Osteoblast (primary cell): ENCODE measurements at places on chromosomes 2 and 18. TPM values are rescaled to one million over a fixed set of nuclear protein-coding genes. Genes with fewer than 3 reads are reported as not detected.

DNA sequence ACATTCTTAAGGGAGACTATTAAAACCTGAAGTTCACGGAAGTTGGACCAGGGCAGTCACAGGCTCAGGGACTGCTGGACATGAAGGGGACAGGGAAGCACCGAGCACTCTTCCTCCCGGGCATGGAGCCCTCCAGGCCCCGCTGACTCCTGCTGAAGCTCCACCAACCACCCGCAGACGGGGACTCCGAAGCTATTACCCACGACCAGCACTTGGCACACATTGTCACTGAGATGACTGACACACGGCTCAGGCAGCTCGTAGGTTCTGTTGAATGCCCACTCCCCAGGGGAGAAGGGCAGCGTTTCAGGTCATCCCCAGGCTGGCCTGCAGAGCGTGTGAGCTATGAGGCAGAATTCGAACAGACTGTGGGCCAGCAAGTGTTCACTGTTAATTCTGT, 234.8 kb downstream of the NDUFA10 start:
- H3K4me1 ChIP-seq, result no peaks in the 10 kb centered on the region
- peak; percentile 53 for DNase-seq
- H3K4me3 ChIP-seq, result no peak overlapping the region
- no peaks in the 10 kb centered on the region for H3K27me3 ChIP-seq
- H3K36me3 ChIP-seq, result no peaks in the 10 kb centered on the region

GRCh38 chr2:36193680-36194079, 161.9 kb upstream of the CRIM1 start:
- H3K27ac ChIP-seq, result no peak overlapping the region
- H3K27me3 ChIP-seq, result no peaks in the 10 kb centered on the region
- H3K36me3 ChIP-seq, result no peaks in the 10 kb centered on the region
- no peak for DNase-seq
- H3K4me1 ChIP-seq, result no peaks in the 10 kb centered on the region
- no peak overlapping the region for H3K4me3 ChIP-seq

DNA sequence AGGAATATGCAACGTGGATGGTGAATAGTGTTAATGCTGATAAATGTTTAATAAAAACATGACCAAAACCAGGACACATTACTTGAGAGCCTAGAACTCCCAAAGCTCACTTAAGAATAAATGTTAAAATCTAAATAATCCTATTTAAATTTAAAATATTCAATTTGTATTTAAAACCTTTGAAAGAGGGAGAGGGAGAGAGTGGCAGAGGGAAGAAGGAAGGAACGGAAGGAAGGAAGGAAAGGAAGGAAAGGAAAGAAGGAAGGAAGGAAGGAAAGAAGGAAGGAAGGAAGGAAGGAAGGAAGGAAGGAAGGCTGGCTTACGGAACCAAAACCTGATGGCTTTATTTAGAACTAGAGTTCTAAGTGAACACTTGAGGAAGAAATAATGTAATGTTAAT, 324.1 kb upstream of the SYT4 start:
- no peak overlapping the region for H3K4me3 ChIP-seq
- H3K4me1 ChIP-seq, result no peaks in the 10 kb centered on the region
- H3K27ac ChIP-seq, result no peak overlapping the region
- no peaks in the 10 kb centered on the region for H3K27me3 ChIP-seq
- DNase-seq, result no peak

The SCN1A gene
- total RNA-seq, result 0.59 and 0.72 TPM in 2 replicates

The SERPINB11 gene
- total RNA-seq, result not detected in 2 replicates

The AQP12B gene
- total RNA-seq, result not detected in 2 replicates

- H3K4me1 ChIP-seq, result no peaks in the 10 kb centered on the region
- H3K36me3 ChIP-seq, result no peaks in the 10 kb centered on the region
- no peak for DNase-seq
- H3K27ac ChIP-seq, result no peak overlapping the region
Observed at GRCh38 chr2:152910970-152911369, 192.6 kb downstream of the ARL6IP6 start.

The NR4A2 gene
- 0.72 and 0.88 TPM in 2 replicates for total RNA-seq

GRCh38 chr2:218999021-218999880, 6.0 kb upstream of the CRYBA2 start:
- no peak overlapping the region for H3K27ac ChIP-seq
- H3K36me3 ChIP-seq, result no peaks in the 10 kb centered on the region
- peaks cover 68% of the 10 kb centered on the region for H3K27me3 ChIP-seq
- no peaks in the 10 kb centered on the region for H3K4me1 ChIP-seq
- DNase-seq, result peak; percentile 80

The RESP18 gene
- total RNA-seq, result not detected in 2 replicates

DNA sequence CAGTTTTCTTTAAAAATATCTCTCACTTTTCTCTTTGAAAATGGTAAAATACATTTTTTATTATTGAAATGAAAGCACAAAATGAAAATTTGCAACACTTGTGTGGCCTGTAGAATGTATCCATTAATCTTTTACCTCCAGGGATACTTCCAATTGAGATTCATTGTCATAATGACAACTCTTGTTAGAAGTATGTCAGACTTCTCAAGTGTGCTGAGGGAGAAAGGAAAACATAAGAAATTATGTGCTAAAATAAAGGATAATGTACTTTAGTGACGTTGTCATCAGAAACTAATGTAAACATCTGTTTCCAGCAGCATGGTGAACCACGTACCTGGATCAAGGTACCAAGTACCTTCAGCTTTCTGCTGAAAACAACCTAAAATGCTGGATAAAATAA, 195.8 kb upstream of the STON1 start:
- H3K4me1 ChIP-seq, result no peaks in the 10 kb centered on the region
- H3K36me3 ChIP-seq, result no peaks in the 10 kb centered on the region
- H3K4me3 ChIP-seq, result no peak overlapping the region
- H3K27me3 ChIP-seq, result no peaks in the 10 kb centered on the region

DNA sequence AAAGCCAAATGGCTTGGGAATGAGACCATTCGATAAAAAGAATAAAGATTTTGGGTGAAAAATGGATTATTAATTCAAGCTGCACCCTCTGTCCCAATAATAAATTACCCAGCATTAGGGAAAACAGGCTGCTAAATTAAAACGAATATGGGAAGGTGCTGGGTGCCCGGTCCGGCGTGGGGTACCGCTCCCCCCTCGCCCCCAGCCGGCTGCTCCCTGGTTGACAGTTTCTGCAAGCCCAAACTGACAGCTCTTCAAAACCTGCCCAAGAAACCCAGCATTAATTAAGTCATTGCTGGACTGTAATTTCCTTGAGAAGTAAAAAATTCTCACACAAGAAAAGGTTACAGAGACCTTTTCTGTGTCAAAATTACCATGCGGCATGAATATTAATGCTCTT, 98.6 kb downstream of the PTGR3 start:
- no peaks in the 10 kb centered on the region for H3K4me1 ChIP-seq
- no peaks in the 10 kb centered on the region for H3K36me3 ChIP-seq
- no peak for DNase-seq
- H3K4me3 ChIP-seq, result no peak overlapping the region

The LONRF2 gene
- total RNA-seq, result under 0.01 TPM in 2 replicates

The PROC gene
- total RNA-seq, result 0.29 TPM in 1 of 2 replicates, not detected in the other

DNA sequence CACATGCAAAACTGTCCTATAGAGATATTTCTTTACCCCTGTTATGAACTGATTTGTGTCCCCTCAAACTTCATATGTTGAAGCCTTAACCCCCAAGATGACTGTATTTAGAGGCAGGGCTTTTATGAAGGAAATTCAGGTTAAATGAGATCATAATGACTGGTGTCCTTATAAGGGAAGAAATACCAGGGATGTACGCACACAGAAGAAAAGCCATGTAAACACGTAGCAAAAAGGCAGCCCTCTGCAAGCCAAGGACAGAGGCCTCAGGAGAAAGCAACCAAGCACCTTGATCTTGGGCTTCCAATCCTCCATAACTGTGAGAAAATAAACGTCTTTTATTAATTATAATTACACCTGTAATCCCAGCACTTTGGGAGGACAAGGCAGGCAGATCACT, 101.3 kb upstream of the NDUFV2 start:
- peaks cover 21% of the 10 kb centered on the region for H3K4me1 ChIP-seq
- H3K36me3 ChIP-seq, result no peaks in the 10 kb centered on the region
- no peak overlapping the region for H3K27ac ChIP-seq
- H3K27me3 ChIP-seq, result no peaks in the 10 kb centered on the region
- DNase-seq, result no peak

DNA sequence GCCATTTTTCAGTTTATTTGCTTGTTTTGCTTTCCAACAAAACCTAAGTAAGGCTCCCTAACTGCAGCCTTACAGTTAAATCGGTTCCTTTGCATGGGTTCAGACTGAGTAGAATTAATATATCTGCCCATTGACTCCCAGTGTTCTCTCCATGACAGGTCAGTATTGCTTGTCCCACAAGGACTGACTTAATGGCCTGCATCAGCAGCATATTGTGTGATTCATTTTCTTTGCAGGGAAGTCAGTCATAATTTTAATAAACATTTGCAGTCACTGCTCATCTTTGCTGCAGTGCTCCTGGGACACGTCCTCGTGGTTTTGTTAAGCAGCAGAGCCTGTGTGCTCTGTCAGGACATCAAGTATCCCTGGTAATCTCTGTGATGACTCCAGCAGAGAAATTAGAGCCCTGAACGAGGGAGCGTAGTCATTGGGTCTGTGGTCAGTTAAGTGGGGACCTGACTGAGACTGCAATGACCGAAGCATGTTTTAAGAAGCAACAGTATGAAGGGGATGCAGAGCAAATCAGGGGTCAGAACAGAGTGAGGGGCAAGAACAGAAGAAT, 93.3 kb downstream of the CDH20 start:
- no peak overlapping the region for H3K27ac ChIP-seq
- DNase-seq, result no peak
- no peak overlapping the region for H3K4me3 ChIP-seq
- H3K27me3 ChIP-seq, result no peaks in the 10 kb centered on the region
- H3K4me1 ChIP-seq, result no peaks in the 10 kb centered on the region

DNA sequence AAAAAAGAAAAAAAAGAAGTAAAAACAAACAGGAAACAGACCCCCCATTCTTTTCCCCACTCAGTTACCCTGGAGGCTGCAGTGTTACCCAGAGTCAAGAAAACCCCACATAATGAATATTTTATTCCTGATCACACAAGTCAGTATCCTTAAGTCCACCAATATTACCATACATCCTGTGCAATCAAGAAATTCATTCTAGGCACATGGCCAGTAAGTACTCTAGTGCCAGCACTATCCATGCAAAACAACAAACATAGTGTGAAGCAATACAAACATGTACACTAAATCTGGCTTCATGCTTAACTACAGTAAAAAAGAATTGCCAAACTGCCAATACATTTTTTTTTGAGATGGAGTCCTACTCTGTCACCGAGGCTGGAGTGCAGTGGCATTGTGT, 111.6 kb downstream of the FAM168B start:
- H3K27ac ChIP-seq, result no peak overlapping the region
- no peaks in the 10 kb centered on the region for H3K36me3 ChIP-seq
- H3K4me3 ChIP-seq, result no peak overlapping the region

DNA sequence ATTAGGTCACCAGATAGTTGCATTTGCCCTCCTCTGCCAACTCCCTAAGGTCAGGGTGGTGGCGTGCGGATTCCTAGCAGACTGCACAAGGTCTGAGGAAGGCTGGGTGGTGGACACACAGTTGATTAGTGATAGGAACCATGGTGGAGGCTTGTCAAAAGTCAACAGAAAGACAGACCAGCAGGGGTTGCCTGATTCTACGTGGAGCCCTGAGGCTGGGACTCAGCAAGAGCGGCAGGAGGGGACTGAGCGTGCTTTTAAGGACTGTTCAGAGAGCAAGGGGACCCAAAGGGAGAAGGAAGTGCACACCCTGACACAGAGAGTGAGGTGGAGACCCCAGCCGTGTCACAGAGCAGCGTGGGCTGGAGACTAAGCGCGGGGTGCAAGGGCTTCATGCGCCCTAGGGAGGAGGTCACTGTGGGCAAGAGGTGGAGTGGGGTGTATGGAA, 513.2 kb downstream of the RNF144A start:
- H3K27ac ChIP-seq, result no peak overlapping the region
- H3K4me3 ChIP-seq, result no peak overlapping the region
- no peaks in the 10 kb centered on the region for H3K4me1 ChIP-seq
- no peaks in the 10 kb centered on the region for H3K36me3 ChIP-seq
- no peak for DNase-seq

The CNRIP1 gene
- 43.4 and 46.3 TPM in 2 replicates for total RNA-seq

DNA sequence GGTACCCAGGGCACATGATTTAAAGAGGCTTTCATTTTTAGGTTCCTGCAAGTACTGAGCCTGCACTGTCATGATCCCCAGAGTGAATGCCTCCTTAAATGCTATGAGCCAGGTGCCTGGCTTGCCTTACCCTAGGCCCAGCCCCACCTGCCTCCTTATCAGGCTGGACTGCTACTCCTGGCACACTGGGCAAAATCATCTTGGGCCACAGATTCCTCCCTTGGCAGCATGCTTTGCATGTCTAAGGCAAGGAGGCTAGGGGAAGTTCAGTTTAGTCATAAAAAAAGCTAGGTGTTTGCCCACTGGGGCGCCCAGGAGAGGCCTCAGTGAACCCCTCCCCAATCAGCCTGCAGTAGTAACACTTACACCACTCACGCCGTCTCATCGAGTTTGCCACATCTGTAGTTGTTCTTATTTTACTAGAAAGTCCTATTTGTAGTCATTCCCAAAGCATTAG, 45.1 kb downstream of the LBH start:
- peaks cover 25% of the 10 kb centered on the region for H3K4me1 ChIP-seq
- no peak overlapping the region for H3K4me3 ChIP-seq
- peak; percentile 14 for DNase-seq
- no peaks in the 10 kb centered on the region for H3K36me3 ChIP-seq
- H3K27ac ChIP-seq, result no peak overlapping the region

- no peak overlapping the region for H3K4me3 ChIP-seq
- no peak overlapping the region for H3K27ac ChIP-seq
- peaks cover 4% of the 10 kb centered on the region for H3K4me1 ChIP-seq
- no peak for DNase-seq
- no peaks in the 10 kb centered on the region for H3K36me3 ChIP-seq
Observed at GRCh38 chr18:54672109-54672508, 81.1 kb downstream of the DYNAP start.

DNA sequence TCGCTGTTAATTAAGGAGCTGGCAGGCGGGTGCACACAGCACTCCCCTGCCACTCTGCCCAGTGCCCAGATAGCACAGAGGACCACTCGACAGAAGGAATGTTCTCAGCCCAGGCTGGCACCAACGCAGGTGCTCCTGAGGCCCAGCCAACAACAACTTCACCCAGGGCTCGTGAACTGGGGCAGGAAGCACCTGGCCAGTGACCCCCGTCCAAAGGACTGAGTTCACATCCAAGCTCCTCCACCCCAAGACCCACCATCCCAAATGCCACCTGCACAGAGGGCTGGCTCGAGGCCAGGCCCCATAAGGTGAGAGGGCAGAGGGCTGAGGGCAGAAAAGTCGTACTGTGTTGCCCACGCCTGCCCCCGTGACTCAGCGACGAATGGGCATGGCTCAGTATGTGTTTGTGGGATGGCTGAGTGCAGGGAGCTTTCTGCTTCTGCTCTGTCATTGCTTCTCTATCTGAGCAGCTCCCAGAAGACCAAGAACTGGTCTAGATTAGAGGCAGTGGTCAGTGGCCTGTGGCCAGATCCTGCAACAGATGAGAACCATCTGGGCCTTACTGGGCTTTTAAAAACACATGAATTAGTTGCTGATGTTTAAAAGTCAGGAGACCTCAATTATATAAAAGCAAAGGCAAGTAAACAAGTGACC, 68.4 kb downstream of the POLR1A start:
- H3K27me3 ChIP-seq, result no peaks in the 10 kb centered on the region
- peaks cover 38% of the 10 kb centered on the region for H3K4me1 ChIP-seq
- DNase-seq, result peak; percentile 98
- H3K27ac ChIP-seq, result peak overlapping the region; percentile 93

The SIX3 gene
- total RNA-seq, result not detected in 2 replicates

GRCh38 chr2:26758790-26759321, 5.2 kb upstream of the SLC35F6 start:
- no peaks in the 10 kb centered on the region for H3K36me3 ChIP-seq
- DNase-seq, result peak; percentile 84
- H3K4me3 ChIP-seq, result peak overlapping the region; percentile 20
- H3K4me1 ChIP-seq, result peaks cover 24% of the 10 kb centered on the region
